Activated CD4-positive, alpha-beta T cell treated with anti-CD3 and anti-CD28 coated beads, Interleukin-2, amount 10 ng/mL, durations not matched to agents 7 days and 5 days (primary cell): ENCODE measurements at places on chromosomes 16 and 17. TPM values are rescaled to one million over a fixed set of nuclear protein-coding genes. Genes with fewer than 3 reads are reported as not detected.

Gene C17orf113
- total RNA-seq, result not detected

Gene CLEC18C
- 0.40 TPM for total RNA-seq

- no peak for DNase-seq
Measured at GRCh38 chr17:81428516-81428915, 33.3 kb downstream of the BAHCC1 start.

DNA sequence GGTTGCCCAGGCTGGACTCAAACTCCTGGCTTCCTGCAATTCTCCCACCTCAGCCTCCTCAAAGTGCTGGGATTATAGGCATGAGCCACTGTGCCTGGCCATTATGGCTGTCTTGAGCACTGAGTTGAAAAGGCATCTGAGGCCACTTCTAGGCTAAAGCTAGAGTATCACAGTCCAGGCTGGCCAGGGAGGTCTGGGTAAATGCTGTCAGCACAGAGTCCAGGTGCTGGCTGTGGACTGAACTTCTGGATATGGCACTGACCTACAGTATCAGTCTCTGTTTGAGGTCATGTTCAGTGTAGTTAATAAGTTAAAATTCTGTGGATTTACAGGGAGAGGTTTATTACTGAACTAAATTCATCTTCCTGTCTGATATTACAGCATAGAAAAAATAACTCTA is 222.5 kb upstream of the TOM1L1 start:
- no peak for DNase-seq

GRCh38 chr16:83669456-83669855 is 138.3 kb upstream of the HSBP1 start:
- no peak for DNase-seq

DNA sequence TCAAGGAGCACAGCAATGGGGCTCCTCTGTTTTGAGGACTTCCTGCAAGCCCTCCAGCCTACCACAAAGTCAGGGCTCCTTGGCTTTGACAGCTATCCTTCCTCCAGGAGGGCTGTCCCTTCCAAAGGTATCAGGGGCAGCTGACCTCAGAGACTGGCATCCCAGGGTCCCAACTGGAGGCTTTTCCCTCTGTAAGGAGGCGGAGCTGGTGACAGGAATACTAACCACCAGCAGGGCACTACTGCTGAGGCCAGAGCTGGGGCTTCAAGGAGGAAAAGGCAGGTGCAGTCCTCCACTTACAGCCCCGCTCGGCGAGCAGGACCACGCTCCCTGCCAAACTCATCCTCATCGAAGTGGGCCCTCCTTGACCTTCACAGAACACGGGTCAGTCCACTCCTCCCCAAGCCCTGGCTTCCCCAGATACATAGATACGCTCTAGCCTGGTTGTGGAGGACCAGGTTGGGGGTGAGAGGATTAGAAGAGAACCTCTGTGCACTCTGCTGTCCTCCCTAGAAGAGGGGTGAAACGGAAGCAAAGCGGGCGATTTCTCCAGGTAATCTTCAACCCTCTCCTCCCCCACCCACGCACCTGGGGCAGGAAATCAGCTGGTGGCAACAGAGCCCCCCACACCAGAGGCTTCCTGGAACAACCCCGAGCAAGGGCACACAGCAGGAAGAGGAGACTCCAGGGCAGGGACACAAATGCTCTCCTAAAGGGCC is 20.5 kb downstream of the ST3GAL2 start:
- no peak for DNase-seq

DNA sequence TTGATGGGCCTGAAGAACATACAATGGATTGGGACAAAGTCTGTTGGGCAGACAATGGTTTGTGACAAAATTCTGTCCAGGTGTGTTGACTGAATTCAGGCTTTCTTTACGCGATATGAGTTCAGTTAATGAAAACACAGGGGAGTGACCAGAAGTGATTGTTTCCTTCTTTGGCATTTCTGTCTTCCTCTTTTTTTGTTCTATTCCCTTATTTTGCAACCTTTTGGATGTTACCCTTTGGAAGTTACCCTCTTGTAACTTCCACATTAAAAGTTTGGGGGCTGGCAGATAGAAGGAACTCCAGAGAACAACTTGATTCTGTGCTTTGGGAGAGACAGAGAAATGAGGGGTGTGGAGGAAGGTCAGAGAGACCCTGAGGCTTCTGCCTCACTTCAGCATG is 126.7 kb downstream of the PITPNC1 start:
- no peak for DNase-seq
